ENCODE measurements at places on chromosomes 12 and 14.

- no peak for DNase-seq
These were observed 6.7 kb downstream of the FAM222A start for GRCh38 chr12:109720152-109720856.

GRCh38 chr12:131090274-131091210 lies 136.8 kb downstream of the ADGRD1 start:
- peak; percentile 2 for DNase-seq

GRCh38 chr14:22007784-22008412 lies 334.3 kb upstream of the OR4E1 start:
- DNase-seq: no peak

DNA sequence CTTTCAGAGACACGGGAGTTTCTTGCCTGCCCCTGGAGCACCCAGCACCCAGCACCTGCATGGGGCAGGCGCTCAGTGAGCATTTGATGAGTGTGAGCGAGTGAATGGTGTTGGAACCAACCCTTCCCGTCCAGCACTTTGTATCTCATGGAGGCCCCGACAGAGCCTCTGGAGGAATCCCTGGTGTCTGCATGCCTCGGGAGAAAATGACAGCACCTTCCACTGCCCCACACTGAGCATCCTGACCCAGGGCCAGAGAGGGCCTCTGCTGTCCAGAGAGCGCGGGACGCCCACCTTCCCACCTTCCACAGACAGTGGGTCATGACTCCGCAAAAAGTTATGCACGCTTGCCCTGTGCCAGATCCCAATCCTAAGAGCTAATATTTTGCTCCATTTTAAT lies 103.0 kb upstream of the BCL11B start:
- DNase-seq: no peak

- DNase-seq: peak; percentile 90
These were observed at the start of gene PRPF39 for GRCh38 chr14:45083976-45084722. Gene PRPF39, plus strand, starts transcription at chr14:45084116. Its CDS starts 11,124 bp downstream, at chr14:45095240.

GRCh38 chr14:42961509-42961908 lies 1354.8 kb downstream of the LRFN5 start:
- DNase-seq: no peak

- no peak for DNase-seq
These were observed 328.7 kb downstream of the RPL10L start for GRCh38 chr14:46322730-46323403.

DNA sequence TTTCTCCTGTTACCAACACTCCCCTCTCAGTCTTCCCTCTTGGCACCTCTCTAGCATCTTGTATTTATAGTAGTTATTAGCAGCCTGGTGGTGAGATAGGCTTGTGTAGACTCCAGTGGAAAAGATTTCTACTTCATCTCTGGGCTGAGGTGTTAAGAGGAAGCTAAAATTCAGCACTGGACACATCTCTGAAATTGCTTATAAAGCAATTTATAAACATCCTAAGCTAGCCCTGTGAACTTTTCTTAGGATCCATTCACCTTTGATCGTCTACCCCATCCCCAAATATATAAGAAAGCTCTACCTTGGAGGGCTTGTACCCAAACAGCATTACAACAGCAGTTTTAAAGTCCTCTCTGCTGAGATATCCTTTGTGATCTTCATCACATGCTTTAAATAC lies 928 bp downstream of the EFCAB11 start:
- no peak for DNase-seq

DNA sequence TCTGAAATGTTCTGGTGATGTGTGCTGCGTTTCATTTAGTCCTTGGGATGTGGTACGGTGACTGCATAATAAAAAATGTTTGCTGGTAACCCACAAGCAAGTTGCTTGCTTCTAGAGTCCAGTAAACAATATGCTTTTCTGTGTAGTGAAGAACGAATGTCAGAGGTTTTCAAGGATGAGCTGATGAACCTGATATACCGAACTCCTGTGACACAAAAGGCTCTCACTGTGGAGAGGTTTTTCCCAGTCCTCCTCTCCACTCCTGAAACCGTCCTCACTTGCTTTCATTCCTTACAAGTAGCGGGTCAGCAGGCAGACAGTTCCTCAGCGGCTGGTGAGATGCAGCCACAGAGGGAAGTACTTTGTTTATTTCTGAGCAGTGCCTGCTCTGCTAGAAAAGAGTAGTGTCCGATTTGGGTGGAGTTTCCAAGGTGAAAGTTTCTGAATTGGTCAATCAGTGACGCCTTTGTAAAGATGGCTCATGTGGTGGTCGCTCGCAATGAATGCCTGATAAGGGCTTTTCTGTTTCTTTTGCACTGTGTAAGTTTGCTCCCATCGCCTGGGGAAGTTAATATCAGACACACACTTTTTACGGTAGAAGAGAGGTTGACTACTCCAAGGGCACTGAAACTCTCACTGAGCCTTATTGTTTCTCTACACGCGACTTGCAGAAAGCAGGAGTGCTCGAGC lies 3.0 kb downstream of the ETV6 start:
- no peak for DNase-seq

DNA sequence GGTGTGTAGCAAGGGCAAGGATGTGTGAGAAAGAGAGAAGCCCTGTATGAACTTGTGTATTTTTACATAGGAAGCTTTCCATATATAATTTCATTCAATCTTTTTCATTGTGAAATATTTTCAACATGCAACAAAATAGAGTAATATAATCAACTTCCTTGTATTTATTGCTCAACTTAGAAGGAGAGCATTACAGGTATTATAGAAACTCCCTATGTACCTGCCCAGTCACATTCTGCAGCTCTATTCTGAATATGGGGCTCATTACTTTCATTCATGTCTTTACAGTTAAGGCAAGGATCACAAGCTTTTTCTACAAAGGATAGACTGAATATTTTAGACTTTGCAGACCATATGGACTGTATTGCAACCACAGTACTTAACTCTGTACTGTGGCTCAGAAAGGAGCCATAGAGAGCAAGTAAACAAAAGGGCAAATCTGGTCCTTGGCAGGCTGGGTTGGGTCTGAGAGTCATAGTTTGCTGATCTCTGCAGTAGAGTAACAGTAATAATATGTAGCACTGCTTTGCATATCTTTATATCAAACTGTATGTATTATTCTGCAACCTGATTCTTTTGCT lies 11.3 kb downstream of the NR1H4 start:
- no peak for DNase-seq

- no peak for DNase-seq
These were observed 21.0 kb downstream of the ANAPC5 start for GRCh38 chr12:121331248-121331647.

DNA sequence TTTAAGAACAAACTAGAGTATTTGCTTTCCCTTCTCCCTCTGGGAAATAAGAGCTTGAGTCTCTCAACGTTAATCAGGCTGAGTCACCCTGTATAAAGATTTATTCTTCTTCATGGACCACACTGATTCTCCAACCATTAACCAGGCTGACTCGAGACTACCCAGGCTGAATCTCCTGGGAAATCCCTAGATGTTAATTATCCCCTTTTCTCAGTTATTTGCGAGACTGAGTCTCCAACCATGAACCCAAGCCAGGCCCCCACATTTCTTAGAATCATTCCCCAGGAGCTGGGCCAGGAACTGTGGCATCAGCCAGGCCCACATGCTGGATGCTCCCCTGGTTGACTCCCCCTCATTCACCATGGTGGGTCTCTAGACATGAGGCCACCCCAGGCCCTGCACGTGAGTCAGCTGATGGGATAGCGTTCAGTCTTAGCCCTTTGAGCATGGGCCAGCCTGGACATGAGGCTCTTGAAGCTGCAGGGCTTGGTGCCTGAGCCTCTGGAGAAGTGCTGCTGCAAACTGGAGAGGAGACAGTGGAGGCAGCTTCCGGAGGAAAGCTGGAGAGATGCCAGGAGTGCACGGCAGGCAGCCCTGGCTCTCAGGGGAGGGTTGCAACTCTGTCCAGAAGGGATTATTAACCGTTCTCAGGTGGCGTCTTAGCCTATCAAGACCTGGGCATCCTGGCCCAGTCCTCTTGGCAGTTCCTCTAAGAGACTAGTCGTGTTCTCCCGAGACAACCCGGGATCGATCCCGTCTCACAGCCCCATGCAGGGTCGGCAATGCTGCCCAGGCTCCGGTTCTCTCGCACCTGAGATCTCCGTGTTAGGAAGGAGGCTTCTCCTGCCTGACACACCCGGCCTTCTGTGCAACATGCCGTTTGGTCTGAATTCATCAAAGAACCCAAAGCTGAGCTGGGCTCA lies 296.6 kb downstream of the ADGRD1 start:
- DNase-seq: no peak

GRCh38 chr12:130707571-130707891 lies 8.6 kb downstream of the RIMBP2 start:
- no peak for DNase-seq

- DNase-seq: peak; percentile 75
These were observed 8.9 kb downstream of the VAMP1 start for GRCh38 chr12:6461401-6462233.

DNA sequence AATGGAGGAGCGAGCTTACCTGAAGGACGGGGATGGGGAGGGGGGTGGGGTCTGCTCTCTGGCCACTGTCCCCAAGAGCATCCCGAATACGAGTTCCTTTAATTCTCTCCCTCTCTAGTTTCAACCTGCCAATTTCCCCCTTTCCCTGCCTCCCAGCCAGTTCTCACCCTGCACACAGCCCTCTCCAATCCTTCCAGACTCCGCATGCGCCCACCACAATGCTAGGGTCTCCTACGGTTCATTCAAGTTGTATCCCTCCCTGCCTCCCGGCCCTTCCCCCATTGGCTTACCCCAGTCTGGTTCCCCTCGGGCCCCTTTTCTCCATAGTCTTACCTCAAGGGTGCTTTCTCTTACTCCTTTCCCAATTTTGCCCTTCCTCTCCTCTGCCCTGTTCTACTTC lies 708 bp upstream of the IGFBP6 start:
- DNase-seq: no peak

DNA sequence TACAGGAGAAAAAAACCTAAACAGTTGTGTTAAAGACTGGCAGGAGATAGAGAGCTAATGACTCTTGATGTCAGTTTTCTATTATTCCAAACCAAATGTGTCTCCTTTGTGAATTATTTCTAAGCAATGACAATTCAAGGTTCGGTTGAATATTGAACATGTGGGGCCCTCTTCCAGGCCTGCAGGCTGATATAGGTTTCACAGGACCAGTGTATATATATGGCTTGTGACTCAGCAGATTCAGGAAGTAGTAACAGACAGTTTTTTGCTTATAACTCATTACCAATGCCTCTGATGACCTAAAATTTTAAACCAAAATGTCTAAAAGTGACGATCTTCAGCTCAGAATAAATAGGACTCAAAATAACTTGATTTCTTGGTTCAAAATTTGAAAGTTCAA lies 33.7 kb upstream of the NPAS3 start:
- no peak for DNase-seq

DNA sequence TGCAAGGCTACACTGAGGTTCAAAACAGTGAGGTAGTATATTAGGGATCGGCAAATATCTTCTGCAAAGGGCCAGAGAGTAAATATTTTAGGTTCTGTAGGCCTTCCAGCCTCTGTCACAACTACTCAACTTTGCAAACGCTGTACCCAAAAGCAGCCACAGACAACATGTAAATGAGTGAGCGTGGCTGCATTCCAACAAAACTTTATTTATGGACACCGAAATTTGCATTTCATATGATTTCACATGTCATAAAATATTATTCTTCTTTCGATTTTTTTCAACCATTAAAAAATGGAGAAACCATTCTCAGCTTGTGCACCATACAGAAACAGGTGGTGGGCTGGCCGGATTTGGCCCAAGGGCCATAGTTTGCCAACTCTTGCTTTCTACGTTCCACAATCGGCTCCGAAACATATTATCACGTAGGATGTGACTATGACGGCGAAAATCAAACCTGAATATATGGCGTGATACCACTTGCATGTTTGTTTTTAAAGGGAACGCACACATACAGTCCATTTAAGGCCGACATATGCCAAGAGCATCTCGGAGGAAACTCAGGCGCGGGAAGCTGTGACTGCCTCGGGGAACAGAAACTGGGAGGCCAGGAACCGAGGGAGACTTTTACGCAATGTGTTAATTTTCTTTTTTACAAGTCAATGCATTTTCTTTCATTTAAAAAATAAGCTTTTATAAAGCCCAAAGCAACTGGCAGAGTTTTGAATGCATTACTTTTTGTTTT lies 7.1 kb downstream of the NCOR2 start:
- DNase-seq: no peak

GRCh38 chr12:38664661-38665269 lies 240.6 kb downstream of the CPNE8 start:
- DNase-seq: no peak

DNA sequence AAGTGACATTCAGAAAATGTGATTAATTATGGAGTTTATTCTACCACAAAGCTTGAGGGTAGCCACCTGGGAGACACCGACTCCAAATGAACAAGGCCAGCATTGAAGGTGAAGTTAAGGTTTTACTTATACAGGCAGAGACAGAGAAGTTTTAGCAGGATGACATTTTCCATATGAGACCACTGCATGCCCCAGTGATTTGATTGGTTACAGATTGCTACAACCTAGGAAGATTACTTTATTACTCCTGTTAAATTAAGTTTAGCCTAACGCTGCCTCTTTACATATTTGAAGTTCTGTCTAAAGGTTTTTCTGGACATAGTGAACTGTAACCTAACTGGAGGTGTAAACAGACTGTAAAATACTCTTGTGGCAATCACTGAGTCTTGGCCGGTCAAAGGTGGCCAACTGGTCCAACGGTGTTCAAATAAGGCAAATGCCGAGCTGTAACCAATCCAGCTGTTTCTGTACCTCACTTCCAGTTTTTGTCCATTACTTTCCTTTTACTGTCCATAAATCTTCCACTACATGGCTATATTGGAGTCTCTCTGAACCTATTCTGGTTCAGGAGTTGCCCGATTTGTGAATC lies 57.2 kb downstream of the RIN3 start:
- DNase-seq: no peak

DNA sequence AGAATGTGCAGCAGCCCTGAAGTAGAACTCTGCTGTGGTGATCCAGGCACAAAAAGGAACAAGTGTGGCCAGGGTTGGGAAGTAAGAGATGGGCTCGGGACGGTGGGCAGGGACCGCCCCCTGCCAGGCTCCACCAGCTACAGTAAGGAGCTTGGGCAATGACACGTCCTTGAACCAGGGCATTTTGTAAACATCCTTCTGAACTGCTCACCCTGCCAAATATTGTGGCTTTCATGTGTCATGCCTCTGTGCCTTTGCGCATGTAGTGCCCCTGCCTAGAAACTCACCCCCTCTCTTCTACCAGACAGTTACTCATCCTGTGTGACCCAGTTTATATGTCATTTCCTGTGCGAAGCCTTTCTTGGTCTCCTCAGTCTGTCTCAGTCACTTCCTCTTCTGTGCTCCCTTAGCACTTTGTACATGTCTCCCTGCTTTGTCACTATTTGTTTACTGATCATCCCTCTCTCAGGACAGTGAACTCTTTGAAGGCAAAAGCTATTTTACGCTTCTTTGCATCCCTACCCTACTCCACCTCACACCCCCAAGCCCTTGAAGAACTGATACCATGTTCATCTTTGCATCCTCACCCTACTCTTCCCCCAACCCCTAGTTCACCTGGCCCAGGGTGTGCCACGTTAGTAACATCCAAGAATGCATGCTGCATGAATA lies 108.9 kb upstream of the PLEKHG7 start:
- peak; percentile 67 for DNase-seq

GRCh38 chr14:56963381-56963780 lies 153.1 kb upstream of the OTX2 start:
- no peak for DNase-seq

DNA sequence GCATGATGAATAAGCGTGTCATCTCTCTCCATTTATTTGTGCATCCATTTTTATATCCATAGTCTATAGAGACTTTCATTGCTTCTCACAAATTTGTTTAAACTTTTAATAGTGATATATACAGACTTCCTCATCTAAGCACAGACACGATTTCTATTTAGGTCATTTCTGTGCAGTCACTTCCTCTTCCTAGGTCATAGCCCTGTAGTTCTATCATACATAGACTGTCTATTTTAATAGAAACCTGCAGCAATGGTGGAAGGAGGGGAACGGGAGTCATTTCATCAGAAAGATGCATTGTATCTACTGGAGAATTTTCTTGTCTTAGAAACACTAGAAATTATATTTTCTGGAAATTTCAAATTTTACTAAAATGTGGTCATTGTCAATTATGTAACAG lies 133.4 kb upstream of the FGD4 start:
- no peak for DNase-seq
